ENCODE measurements at places on chromosomes 7 and 10.

- no peak for DNase-seq
Measured at GRCh38 chr10:43125274-43125845, 12.9 kb upstream of the CSGALNACT2 start.

DNA sequence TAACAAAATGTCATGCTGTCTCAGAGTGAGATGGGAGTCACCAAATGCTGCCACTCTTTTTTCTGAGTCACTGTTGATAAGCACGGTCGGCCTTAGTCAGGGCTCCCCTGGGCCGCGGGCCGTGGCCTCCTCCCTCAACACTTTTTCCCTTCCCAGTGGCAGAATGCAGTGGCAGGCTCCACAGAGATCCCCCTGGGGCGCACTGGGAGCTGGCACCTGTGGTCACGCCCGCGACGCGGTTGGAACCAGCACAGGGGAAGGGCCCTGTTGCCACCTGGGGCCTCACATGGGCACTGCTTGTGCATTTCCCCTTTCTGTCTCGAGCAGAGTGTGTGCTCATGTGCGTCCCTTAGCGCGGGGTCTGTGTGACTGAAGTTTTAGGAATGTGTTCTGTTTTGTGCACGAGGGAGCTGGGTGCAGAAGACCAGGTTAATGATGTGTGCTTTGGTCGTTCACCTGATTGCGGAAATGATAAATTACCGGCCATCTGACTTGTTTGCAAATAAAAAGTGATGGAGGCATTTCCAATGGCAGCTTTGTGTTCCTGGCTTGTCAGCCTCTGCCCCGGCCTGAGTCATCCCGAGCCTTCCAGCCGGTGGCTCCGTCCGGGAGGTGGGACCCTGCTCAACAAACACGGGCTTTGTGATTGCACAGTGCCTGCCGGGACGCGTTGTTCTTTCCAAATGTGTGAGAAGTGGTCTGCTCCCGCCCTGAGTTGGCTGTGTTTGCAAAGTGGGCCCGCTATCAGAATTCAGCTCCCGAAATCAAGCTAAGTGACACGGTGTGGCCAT is 100.7 kb downstream of the NKX6-2 start:
- no peak for DNase-seq

GRCh38 chr10:124745673-124746072 is 1.5 kb upstream of the FAM53B start:
- DNase-seq = peak; percentile 49

- DNase-seq = no peak
Measured at GRCh38 chr7:51071427-51071826, 245.2 kb downstream of the COBL start.

DNA sequence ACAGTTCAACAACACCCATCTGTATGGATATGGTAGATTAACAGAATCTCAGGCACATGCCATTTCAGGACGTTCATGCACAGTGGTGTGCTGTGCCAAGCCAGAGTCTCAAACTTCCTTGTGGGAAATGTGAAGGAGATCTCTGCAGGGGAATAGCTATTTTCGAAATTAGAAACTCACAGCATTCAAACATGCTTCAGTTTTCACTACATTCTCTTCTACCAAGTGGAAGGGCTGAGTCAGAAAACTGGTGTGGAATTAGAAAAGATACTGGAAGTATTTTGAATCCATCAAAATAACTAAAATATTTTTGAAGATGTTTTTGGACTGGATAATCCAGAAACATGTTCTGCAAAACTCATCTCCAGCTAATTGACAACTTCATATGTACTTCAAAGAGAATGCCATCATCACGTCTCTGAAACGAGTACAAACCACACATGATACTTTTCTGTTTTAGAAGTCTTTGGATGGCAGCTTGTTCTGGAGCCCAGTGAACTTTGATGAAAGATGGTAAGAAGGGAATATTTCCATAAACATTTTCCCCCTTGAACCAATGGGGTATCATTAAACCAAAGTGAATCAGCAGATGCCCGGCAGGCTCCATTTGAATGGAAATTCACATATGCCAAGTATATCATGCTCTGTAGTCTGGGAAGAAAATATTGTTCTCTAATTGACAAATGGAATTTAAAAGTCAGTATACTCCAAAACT is 616.3 kb upstream of the IGFBP3 start:
- DNase-seq = no peak

GRCh38 chr10:1057106-1057657 is 997 bp downstream of the WDR37 start:
- no peak for DNase-seq

GRCh38 chr7:20219446-20220292 is 2.5 kb upstream of the MACC1 start:
- DNase-seq = peak; percentile 68

DNA sequence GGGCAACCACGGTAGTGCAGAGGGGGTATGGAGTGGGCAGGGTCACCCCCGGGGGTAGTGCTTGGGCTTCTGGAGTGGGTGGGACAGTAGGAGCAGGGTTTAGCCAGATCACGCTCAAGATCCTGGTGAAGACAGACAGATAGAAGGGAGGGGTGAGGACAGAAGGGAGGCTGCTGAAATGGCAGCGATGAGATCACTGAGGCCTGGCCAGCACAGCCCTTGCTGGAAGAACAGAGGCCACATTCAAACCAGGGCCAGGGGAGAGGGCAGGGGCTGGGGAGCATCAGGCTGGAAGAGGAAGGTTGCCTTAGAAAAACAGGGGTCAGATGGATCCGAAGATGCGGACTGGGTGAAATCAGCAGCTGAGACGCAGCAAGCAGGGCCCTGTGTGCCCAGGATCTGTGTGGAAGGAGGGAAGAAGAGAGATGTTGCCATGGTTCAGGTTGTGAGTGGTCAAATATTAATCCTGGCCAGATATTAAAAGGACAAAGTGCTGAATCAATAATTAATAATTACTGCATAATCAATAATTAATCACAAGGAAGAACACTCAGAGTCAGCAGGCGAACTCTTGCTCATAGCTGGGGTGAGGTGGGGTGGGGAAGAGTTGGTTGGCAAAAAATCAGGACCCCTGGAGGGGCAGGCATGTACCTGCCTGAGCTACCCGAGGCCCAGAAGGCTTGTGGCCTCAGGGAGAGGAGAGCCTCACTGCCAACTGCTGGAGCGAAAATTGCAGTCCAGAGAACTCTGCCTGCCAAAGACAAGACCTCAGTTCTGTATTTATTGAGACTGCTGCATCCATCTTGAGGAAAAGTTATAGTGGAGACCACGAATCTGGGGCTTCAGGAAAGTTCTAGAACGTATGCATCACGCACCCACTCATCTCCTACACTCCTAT is 105.7 kb downstream of the GRB10 start:
- DNase-seq = no peak

DNA sequence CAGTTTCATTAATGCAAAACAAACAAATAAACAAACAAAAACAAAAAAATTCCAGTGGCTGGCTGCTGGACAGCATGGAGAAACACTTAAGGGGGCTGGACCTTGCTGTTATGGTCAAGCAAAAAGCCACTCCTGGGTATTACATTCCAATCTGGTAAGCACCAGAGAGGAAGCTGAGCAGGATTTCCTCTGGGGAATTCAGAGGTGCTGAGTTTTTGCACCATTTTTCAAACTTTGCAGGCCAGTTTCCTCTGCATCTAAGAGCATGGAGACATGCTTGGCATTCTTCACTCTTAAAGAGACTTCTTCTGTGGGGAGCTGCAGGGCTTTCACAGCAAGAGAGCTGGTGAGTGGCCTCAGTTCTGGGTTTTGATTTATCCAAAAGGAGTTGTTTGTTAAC is 84.5 kb downstream of the FZD1 start:
- peak; percentile 8 for DNase-seq

Data from fibroblast of gingiva (primary cell).